HCT116 (cell line): ENCODE measurements at places on chromosomes 2 and 18. TPM values are rescaled to one million over a fixed set of nuclear protein-coding genes. Genes with fewer than 3 reads are reported as not detected.

DNA sequence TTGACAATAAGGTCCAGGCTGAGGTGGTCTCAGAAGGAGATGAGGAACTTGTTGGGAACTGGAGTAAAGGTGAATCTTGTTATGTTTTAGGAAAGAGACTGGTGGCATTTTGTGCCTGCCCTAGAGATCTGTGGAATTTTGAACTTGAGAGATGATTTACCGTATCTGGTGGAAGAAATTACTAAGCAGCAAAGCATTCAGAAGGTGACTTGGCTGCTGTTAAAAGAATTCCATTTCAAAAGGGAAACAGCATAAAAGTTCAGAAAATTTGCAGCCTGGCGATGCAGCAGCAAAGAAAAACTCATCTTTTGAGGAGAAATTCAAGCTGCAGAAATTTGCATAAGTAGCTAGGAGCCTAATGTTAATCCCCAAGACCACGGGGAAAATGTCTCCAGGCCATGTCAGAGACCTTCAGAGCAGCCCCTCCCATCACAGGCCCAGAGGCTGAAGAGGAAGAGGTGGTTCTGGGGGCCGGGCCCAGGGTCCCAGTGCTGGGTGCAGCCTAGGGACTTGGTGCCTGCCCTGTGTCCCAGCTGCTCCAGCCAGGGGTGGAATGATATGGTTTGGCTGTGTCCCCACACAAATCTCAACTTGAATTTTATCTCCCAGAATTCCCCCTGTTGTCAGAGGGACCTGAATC is 73.5 kb downstream of the FIGN start:
- peaks cover 14% of the 10 kb centered on the region; the same call in 1 of the 2 replicates for H3K27me3 ChIP-seq
- H3K4me1 ChIP-seq = no peaks in the 10 kb centered on the region
- no peak overlapping the region for H3K4me3 ChIP-seq
- H3K27ac ChIP-seq = no peak overlapping the region

DNA sequence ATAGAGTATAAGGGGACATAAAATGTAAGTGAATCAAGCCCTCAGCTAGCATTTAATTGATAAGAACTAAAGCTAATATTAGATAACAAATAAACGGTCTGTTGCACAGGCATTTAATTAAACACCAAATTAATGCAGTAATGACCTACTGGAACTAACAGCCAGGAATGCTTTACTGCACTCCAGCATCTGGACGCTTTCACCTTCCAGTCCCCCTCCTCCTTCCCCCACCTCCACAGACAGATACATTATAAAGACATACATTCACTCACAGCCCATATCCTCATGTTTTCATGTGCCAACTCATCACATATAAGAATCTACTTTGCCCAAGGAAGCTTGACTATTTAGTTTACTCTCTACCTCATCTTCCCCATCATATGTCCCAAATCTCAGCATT is 337.4 kb upstream of the PIK3C3 start:
- H3K27ac ChIP-seq = no peak overlapping the region
- no peak for DNase-seq
- H3K36me3 ChIP-seq = no peaks in the 10 kb centered on the region
- no peaks in the 10 kb centered on the region for H3K27me3 ChIP-seq
- no peaks in the 10 kb centered on the region for H3K4me1 ChIP-seq

DNA sequence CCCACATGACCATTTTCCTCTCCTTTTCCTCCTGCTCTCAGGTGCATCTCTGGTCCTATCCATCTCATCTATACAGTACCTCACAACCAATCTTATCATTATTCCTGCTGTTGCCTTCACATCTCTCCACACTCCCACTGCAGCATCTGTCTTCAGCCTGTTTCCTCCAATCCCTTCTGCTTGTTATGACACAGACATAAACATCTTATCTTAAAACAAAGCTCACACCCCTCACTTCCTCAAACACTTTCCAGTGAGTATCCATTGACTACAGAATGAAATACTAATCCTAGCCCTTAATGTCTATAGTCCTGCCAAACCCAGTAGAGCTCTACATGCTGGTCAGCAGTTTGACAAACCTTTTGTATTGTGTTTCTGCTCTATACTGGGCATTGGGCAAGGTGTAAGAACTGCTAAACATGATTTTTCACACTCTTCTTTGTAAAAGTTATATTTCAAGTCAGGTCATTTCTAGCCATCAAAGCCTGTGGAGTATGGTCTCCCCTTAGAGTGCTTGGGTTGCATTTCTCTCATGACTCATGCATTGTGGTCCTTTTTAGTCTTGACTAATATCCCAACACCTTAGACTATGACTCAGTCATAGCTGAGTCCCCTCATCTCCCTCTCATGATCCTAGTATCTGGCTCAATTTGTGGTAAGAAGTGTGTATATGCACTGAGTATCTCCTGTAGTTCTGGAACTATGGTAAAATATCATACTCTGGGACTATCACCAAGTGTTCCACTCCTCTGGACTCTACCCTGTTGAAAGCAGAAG is 187.0 kb downstream of the CYRIA start:
- DNase-seq = no peak
- H3K27ac ChIP-seq = no peak overlapping the region
- H3K36me3 ChIP-seq = no peaks in the 10 kb centered on the region
- no peaks in the 10 kb centered on the region for H3K4me1 ChIP-seq
- no peak overlapping the region for H3K4me3 ChIP-seq
- H3K27me3 ChIP-seq = no peaks in the 10 kb centered on the region

Gene EGR4
- 0.37 TPM for total RNA-seq

DNA sequence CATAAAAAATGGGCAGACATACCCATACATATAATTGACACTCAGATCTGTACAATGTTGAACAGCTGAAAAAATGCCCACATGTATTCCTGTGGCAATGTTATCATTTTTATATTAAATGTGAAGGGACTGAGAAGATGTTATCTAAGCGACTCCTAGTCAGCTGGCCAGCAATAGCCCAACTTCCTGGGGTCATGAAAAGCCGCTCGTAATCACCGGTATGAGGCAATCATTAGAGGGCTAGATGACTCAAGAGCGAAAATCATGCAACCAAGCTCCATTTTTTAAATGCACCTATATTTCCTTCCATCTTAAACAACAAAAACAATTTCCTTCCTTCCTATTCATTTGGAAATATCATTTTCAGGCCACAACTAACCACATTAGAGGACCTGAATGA is 274.6 kb upstream of the CCDC68 start:
- H3K36me3 ChIP-seq = no peaks in the 10 kb centered on the region
- H3K4me1 ChIP-seq = no peaks in the 10 kb centered on the region
- DNase-seq = no peak
- H3K4me3 ChIP-seq = no peak overlapping the region
- no peak overlapping the region for H3K27ac ChIP-seq

GRCh38 chr2:241982706-241983570 is 113.4 kb downstream of the RTP5 start:
- no peak overlapping the region for H3K4me3 ChIP-seq
- H3K27ac ChIP-seq = no peak overlapping the region
- DNase-seq = no peak
- no peaks in the 10 kb centered on the region for H3K36me3 ChIP-seq
- H3K27me3 ChIP-seq = no peaks in the 10 kb centered on the region

Gene SNTG2
- not detected for total RNA-seq

DNA sequence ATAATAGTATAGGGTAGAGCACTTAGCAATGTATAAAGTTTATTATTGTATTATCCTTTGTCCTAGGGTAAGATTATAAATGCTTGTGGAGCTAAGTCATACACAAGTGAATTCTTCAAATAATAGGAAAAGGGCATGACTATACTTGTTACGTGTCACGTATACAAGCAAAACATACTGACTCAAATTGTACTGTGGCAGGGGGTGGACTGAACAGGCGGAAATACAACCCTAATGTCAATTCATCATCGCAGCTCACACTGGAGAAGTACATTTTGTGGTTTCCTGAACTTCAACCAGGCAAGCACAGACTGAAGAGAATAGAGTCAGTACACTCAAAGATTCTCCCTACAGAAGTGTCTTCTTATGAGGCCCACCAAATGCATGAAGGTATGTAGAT is 201.0 kb downstream of the MBD2 start:
- no peak overlapping the region for H3K27ac ChIP-seq
- H3K4me1 ChIP-seq = no peaks in the 10 kb centered on the region
- no peaks in the 10 kb centered on the region for H3K36me3 ChIP-seq
- no peak overlapping the region for H3K4me3 ChIP-seq
- DNase-seq = no peak
- H3K27me3 ChIP-seq = no peaks in the 10 kb centered on the region

GRCh38 chr2:42192652-42193566 is 23.8 kb downstream of the EML4 start:
- H3K27me3 ChIP-seq = no peaks in the 10 kb centered on the region
- H3K36me3 ChIP-seq = no peaks in the 10 kb centered on the region
- H3K27ac ChIP-seq = no peak overlapping the region
- peaks cover 37% of the 10 kb centered on the region for H3K4me1 ChIP-seq

Gene CXCR4
- 1.3 TPM for total RNA-seq

DNA sequence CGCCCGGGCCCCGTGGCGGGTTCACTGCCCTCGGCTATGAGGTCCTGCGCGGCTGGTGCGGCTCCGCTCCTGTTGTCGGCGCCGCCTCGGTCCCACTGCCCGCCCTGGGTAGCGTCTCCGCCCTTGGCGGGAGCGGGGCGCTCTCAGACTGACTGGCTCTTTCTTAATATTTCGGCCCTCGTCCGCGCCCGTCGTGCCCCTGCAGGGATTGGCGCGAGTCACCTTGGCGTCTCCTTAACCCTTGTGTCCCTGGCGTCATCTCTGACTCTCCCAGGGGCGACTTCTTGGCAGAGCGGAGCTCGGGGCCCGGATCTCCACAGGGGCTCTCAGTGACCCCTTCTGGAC is 1.3 kb downstream of the PTMA start:
- peak overlapping the region; percentile 99 for H3K27ac ChIP-seq
- peaks cover 23% of the 10 kb centered on the region for H3K4me1 ChIP-seq
- peaks cover 19% of the 10 kb centered on the region for H3K36me3 ChIP-seq
- peak overlapping the region; percentile 69 for H3K4me3 ChIP-seq
- H3K27me3 ChIP-seq = no peaks in the 10 kb centered on the region

DNA sequence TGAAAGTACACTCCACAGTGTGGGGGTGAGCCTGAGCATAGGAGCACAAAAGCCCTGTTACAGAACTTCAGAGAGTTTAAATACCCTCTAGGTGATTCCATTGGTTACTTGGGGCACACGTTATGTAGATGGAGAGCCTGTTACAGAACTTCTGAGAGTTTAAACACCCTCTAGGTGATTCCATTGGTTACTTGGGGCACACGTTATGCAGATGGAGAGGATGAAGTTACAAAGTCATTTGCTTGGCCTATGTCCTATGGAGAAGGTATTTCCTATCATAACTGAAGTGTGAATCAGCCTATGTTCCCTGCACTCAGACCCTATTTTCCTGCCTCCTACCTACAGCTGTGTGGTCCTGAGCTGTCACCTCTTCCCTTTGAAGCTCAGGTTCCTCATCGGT is 3.8 kb upstream of the CAPN10 start:
- no peak overlapping the region for H3K27ac ChIP-seq
- H3K4me3 ChIP-seq = no peak overlapping the region
- H3K36me3 ChIP-seq = no peaks in the 10 kb centered on the region
- H3K4me1 ChIP-seq = peaks cover 68% of the 10 kb centered on the region
- H3K27me3 ChIP-seq = no peaks in the 10 kb centered on the region
